Glomerular endothelial cell (primary cell): ENCODE measurements at places on chromosomes 2 and 18. TPM values are rescaled to one million over a fixed set of nuclear protein-coding genes. Genes with fewer than 3 reads are reported as not detected.

The SYT4 gene
- total RNA-seq = not detected in 2 replicates

The EGR4 gene
- not detected in 2 replicates for total RNA-seq

GRCh38 chr2:88005776-88006175 lies 10.6 kb downstream of the RNU2-63P start:
- DNase-seq = no peak

- DNase-seq = no peak
Measured at GRCh38 chr2:76429374-76429773, 718.7 kb upstream of the GCFC2 start.

- DNase-seq = no peak
Measured at GRCh38 chr2:216293883-216294282, 78.4 kb downstream of the MARCHF4 start.

GRCh38 chr2:122007126-122007525 lies 251.7 kb downstream of the TSN start:
- no peak for DNase-seq

DNA sequence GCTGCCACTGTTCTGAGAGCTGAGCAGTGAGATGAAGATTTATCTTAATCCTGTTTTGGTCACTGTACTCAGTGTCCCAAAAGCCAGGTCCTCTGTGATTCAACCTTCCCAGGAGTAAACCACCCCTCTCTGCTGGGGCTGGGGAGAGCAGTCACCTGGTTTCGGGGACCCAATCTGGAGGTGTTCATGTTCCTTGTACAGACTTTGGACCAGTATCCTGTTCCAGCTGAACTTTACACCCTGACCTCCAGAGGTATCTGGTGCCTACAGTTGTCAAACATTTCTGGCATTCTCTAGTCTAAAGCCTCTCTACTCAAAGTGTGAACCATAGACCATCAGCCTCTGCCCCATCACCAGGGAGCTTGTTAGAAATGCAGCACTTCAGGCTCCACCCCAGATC lies 22.1 kb downstream of the CERS6 start:
- DNase-seq = no peak

GRCh38 chr2:101175991-101176390 lies 24.8 kb upstream of the TBC1D8 start:
- DNase-seq = no peak

DNA sequence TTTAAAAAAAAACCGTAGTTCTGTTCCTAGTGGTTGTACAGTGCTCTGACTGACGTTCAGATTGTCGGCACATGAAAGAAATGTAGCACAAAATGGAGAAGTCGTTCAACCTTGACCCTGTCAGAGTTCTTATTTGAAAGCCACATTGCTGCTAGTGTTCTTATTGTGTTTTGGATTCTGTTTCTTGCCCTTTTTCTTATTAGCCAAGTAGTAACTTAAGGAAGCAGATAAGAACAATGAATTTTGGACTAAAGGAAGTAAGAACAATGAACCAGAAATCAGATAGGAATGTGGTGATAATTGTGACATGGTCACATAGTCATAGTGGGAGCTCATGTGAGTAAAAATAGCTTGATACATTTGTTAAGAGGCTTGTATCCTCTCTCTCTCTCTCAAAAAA lies 45.9 kb downstream of the RPIA start:
- DNase-seq = peak; percentile 95

- no peak for DNase-seq
Measured at GRCh38 chr2:206062724-206063123, 23.2 kb downstream of the INO80D start.

- no peak for DNase-seq
Measured at GRCh38 chr18:52236131-52236530, 103.9 kb upstream of the DCC start.

DNA sequence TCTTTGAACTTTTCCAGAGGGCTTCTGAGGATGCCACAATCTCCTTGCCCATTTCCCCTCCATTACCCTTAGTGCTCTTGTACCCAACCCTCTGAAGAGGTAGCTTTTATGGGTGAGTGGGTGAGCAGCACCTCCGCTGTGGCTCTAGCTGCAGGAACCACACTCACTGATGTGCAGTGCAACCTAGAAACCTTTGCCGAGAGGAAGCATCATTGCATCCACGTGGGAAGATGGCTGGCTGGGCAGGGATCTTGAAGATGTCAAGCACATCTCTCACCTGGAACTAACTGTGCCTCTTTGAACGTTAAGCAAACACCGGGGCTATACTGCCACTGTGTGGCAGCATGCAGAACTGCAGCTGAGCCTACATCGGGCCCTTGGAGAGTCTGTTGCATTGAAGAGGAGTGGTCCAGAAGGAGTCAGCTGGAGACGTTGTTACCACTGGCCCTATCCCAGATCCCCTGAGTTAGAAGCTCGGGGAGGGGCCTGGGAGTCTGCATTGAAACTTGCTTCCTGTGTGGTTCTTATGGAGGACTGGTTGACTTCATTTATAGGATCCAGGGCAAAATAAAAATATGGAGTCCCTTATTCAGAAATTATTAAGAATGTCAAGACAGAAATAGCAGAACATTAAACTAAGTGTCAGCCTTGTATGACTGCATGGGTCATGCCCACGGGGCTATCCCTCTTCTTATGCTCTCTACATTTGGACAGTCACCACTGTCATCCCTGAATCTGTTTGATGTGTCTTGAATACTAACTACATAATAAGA lies 28.7 kb downstream of the IGFBP5 start:
- peak; percentile 37 for DNase-seq

GRCh38 chr2:148876595-148877402 lies 1.8 kb downstream of the KIF5C start:
- DNase-seq = no peak
